Renal cortical epithelial cell (primary cell): ENCODE measurements at places on chromosomes 11 and 22. TPM values are rescaled to one million over a fixed set of nuclear protein-coding genes. Genes with fewer than 3 reads are reported as not detected.

- no peak for DNase-seq
These were observed 12.6 kb upstream of the OMP start for GRCh38 chr11:77090046-77090372.

DNA sequence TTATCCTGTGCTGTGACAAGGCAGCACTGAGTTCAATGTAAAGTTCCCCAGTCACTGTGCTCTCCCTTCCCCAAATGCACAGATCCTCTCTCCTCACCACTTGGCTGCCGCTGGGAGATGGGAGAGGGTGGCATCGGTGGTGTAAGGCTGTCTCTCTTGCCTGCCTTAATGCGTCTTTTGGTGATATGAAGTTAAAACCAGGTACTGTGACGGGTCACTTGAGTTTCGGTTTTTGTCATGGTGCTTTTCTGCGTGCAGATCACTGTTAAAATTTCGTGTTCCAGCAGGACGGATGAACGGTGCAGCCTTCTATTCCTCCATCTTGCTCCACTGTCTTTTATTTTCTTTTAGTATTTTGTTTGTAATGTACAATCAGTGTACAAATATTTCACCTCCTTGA lies 18.6 kb downstream of the GLB1L2 start:
- no peak for DNase-seq

DNA sequence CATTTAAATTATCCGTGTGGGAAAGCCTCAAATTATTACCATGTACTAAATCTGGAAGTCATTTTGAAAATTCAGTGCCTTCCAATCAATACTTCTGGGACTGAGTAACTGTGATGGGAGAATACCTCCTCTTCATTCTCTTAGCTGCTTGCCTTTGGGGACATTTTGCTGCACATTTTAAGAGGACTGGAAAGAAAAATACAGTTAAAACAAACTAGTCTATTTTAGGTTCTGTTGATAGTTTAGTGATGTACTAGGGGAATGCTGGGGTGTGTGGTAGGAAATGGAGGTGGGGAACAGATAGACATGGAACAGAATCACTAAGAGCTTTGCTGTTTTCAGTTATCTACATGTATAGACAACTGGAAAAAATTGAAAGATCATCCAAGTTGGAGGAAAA lies 65.7 kb upstream of the APOA1 start:
- DNase-seq, result no peak

DNA sequence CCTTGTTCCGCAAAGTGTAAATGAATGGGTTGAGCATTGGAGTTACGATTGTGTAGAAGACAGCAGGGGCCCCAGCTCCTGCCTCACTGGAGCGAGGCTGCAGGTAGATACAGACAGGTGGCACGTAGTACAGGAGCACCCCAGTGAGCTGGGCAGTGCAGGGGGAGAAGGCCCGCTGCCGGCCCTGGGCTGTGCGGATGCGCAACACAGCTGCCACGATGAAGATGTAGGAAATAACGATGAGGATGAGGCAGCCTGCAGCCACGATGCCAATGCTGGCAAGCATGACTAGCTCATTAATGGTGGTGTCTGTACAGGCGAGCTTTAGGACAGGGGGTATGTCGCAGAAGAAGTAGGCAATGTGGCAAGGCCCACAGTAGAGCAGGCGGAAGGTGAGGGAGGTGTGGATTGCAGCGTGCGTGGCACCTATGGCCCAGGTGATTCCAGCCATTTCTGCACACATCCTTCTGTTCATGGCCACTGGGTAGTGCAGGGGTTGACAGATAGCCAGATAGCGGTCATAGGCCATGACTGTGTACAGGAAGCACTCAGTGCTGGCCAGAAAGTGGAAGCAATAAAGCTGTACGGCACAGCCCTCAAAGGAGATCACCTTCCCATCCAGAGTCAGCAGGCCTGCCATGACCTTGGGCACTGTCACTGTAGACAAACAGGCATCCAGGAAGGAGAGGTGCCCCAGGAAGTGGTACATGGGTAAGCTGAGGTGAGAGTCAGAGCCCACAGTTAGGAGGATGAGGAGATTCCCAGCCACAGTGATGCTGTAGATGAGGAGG lies 616 bp downstream of the OR10S1 start:
- no peak for DNase-seq

DNA sequence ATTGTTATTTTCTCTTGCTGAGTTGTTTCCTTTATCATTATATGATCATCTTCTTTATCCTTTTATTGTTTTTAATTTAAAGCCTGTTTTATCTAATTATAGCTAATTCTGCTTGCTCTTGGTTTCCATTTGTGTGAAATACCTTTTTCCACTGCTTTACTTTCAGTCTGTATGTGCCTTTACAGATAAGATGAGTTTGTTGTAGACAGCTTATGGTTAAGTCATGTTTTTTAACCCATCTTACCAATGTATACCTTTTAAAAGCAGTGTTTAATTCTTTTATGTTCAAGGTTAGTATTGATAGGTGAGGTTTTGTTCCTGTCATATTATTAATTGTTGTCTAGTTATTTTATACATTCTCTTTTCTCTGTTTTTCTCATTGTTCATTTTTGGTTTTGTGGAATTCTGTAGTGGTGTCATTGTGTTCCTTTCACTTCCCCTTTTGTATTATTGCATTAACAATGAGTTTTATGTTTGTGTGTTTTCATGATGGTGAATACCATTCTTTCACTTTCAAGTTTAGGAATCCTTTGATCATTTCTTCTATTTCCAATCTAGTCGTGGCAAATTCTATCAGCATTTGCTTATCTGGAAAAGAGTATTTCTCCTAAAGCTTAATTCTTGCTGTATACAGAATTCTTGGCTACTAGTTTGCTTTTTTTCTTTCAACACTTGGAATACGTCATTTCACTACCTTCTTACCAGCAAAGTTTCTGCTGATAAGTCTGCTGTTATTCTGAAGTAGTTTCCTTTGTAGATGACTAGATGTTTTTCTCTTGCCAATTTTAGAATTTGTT lies 21.8 kb downstream of the OR5AN1 start:
- DNase-seq, result no peak

DNA sequence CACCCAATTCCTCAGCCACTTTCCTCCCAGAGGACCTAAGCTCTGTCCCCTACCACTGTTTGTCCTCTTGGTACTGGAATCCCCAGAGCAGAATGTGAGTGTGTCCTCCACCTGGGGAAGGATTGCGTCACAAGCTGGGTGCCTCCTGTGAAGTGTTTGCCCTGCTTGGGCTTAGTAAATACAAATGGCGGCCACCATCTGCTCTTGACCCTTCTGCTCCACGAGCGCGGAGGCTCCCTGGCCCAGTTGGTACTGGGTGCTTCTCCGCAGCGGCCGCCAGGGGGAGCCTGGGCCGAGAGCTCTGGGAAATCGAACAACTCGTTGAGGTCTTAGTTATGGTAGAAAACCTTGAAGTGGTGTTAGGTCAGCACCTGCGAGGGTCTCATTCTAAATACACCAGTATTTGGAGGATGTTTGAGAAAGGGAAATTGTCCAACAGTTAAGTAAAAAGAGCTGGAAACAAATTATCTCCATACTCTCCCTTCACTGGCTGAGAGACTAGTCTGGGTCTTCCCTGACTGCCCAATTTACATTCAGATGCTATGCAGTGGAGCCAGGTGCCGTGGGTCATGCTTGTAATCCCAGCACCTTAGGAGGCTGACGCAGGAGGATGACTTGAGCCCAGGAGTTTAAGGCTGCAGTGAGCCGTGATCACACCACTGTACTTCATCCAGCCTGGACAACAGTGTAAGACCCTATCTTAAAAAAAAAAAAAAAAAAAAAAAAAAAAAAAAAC lies 74.6 kb upstream of the TEAD1 start:
- no peak for DNase-seq

GRCh38 chr11:73804712-73805111 lies 17.0 kb downstream of the MRPL48 start:
- no peak for DNase-seq

GRCh38 chr11:48094643-48095339 lies 114.4 kb downstream of the PTPRJ start:
- DNase-seq, result no peak

DNA sequence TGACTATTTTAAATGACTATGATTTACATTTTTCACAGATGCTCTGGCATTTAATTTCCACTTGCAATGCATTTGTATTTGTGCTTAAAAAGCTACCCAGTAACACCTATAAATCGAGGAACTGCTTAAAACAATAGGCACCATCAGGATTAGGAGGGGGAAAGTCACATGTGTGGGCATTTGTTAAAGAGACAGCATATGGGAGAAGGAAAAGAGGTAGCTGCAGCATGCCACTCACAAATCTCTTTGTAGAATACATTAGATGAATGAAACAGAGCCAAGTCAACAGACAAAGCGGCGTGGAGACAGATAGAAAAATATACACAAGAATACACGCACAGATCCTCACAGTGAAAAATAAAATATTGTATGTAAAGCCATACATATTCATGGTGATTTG lies 228.0 kb downstream of the CADM1 start:
- DNase-seq, result no peak

- peak; percentile 65 for DNase-seq
These were observed 55.9 kb downstream of the ZC3H12C start for GRCh38 chr11:110148775-110149744.

GRCh38 chr22:16987822-16988221 lies 20.2 kb downstream of the GAB4 start:
- DNase-seq, result no peak

- DNase-seq, result no peak
These were observed 495 bp upstream of the KCNK4 start for GRCh38 chr11:64290352-64291261.

- DNase-seq, result no peak
These were observed 57.5 kb upstream of the LYVE1 start for GRCh38 chr11:10625982-10626311.

DNA sequence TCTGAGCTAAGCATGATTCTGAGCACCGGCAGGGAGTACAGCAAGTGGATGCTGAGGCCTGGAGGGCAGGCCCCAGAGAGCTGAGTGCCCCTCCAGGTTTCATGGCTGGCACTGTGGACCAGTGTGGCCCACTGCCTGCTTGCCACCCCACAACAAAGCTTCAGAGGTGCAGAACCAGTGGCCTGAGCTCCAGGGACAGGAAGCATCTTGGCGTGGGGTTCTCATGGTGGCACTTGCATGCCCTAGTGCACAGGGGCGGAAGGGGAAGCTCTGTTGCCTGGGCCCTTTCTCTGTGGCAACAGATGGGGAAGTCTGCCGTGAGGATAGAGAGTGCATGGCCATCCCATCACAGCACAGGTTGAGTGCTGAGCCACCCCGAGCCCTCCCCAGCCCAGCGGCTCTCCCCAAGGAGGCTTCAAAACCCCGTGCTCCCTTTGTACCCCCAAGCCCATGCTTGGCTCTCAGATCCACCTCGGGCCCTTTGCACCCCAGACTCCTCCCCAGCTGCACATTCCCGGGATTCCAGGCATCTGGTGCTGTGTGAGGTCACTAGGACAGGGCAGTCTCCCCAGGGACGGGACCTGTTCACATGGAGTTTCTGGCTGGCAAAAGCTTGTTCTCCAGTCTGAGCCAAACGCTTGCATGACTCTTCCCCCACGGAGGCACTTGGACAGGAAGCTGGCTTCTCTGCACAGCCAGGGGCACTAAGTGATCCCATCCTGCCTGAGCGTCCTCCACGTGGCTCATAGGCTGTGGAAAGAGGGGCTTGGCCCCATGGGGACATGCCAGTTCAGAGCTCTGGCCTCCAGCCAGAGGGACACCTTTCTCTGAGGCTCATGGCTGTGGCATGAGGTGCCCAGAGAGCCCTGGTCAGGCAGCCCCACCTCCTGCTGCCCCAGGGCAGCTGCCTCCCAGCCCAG lies 4.2 kb downstream of the SLC25A1 start:
- peak; percentile 47 for DNase-seq

DNA sequence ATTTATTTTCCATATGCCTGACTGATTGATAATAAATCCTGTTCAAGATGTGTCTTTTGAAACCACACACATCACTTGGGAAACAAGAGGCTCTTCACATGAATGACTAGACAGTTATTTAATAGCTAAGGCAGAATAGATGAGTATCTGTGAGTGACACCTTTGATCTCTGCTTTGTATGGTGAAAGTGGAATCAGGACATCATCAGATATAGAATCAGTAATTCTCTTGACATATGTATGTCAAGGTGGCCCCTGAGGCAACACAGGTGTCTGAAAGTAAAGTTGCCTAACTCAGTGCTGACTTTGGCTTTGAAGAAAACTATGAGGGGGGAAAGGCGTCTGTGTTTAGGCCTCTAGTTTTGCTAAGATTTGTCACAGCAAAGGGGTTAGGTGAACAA lies 11.5 kb upstream of the CASP4 start:
- DNase-seq, result no peak

DNA sequence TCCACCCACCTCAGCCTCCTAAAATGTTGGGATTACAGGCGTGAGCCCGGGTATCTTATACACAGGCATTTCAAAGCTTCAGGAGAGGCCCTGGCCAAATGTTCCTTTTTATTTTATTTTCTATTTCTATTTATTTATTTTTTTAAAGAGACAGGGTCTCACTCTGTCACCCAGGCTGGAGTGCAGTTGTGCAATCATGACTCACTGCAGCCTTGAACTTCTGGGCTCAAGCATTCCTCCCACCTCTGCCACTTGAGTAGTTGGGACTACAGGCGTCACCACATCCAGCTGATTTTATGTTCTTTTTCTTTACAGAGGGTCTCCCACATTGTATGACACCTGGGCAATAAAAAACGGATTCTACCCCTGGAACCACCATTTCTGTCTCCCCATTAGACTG lies 71.2 kb downstream of the FBXO7 start:
- no peak for DNase-seq

DNA sequence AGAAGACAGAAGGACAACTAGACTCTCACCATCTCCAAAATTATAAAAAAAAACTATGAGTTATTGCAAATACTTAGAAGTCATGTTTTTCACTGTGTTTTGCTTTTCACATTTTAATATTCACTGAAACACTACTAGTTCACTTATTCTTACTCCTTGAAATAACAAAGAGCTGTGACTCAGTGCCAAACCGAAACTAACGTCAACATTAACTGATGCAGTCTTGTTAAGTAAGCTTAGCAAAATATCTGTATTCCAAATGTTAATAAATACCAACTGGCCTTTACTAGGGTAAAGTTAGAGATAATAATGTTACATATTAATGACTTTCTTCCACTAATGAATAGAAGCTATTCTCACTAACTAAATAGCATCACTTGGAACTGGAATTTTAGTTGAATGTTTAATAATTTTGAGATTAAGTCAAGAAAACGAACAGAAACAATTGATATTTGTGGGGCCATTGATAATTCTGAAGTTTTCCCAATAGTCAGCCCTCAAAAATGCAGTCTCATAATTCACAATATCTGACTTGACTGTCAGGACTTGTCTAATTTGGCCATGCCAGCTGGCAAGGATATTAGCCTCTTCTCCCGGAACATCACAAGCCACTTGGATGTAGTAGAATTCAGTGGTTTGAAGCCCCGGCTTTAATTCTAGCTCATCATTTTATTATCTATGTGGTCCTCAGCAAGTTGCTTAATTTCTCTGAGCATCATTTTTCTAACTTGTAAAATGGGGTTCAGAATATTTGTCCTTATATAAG lies 230.1 kb upstream of the DDI1 start:
- DNase-seq, result peak; percentile 99

The PKDREJ gene
- total RNA-seq, result not detected in 2 replicates

The MRGPRF gene
- total RNA-seq, result 0.10 TPM in 1 of 2 replicates, not detected in the other

The RTN4R gene
- total RNA-seq, result 1.2 and 2.0 TPM in 2 replicates

The HIPK3 gene
- 122 and 163 TPM in 2 replicates for total RNA-seq

The ZNRF3 gene
- 6.1 and 26.9 TPM in 2 replicates for total RNA-seq

The CNTN5 gene
- total RNA-seq, result under 0.01 and 0.10 TPM in 2 replicates

The TIGD3 gene
- 0.17 TPM in 1 of 2 replicates, not detected in the other for total RNA-seq

The FAT3 gene
- 1.9 and 24.4 TPM in 2 replicates for total RNA-seq
